ENCODE measurements at places on chromosomes 2 and 18.

- DNase-seq, result no peak
Observed at GRCh38 chr2:74020702-74021406, 36.1 kb downstream of the TET3 start.

GRCh38 chr18:9989481-9989880, 75.7 kb downstream of the VAPA start:
- DNase-seq, result no peak

- no peak for DNase-seq
Observed at GRCh38 chr2:36477315-36477714, 120.7 kb downstream of the FEZ2 start.

DNA sequence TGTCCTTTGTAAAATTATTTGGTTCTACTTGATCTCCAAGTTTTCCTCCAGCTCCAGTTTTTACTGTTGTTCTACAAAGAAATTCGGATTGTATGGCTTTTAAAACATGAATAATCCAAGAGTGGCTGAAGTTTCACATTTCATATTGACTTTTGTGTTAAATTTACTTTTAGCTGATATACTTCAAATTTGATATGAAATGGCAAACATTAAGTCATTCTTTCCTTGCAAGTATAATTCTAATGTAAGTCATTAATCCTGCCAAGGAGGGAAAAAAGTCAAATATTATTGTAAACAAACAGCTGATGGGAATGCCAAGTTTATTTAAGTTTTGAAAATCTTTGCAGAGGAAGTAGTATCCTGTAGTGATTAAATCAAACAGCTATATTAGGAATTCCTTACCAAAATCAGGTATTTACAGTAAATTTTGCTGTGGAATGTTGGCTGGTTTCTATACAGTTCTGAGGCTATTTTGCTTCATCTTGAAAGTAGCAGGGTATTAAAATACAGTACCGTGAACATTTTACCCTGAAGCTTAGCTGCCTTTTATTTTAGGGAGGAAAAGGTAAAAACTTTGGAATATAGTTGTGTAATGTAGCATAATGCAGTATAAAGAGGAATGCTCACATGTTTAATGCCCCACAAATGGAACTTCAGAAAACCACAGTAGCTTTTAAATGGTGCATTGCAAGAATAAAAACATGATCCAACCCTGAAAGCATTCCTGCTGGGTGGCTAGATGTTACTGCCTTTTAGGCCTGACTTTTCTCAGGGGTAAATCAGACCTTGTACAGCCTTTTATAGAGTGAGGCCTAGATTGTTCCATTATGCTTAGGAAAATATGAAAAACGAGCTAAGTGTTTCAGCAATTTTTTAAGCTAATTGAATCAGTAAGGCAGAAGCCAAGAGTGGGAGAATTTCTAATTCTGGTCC, 62.7 kb upstream of the NT5C1B start:
- peak; percentile 91 for DNase-seq

- DNase-seq, result peak; percentile 45
Observed at GRCh38 chr2:57842531-57842930, 204.1 kb upstream of the VRK2 start.

GRCh38 chr2:16090650-16091575, 150.6 kb downstream of the MYCN start:
- DNase-seq, result no peak

DNA sequence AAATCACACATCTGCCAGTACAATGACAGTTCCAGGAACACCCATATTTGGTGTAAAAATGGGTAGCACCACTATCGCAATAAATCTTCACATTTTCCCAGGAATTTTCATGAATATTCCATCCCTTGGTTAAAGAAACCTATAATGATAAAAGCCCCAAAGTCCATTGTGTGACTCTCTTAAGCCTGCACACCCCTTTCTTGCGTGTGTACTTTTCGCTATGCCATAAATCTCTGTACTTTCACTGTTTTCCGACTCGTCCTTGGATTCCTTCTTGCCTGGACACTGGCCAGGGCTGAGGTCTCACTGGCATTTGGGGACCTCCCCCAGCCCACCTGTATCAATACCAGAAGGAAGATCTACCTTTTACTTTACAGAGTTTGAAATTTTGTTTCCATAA, 172.3 kb downstream of the RNF152 start:
- no peak for DNase-seq

- no peak for DNase-seq
Observed at GRCh38 chr18:13517369-13517768, 209.0 kb downstream of the FAM210A start.

DNA sequence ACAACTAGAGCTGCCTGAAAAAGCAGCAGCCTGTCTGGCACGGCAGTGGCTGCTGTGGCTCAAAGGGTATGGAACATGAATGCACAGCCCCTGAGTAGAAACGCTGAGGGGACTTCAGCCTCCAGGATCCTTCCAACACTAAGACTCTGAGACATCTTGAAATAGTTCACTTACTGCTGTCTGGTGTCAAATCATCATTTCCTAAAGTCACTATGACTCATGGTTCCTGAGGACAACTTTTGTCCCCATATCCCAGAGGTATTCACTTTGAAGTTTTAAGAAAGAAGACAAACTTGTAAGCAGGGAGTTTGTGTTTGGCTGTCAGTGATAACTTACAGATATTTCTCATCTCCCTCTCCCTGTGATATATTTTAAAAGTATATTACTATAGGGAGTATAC, 33.3 kb upstream of the NEB start:
- peak; percentile 26 for DNase-seq

GRCh38 chr18:48833701-48834412, 116.9 kb downstream of the SMAD7 start:
- DNase-seq, result no peak

GRCh38 chr18:41482501-41482900, 472.5 kb upstream of the PIK3C3 start:
- DNase-seq, result no peak

DNA sequence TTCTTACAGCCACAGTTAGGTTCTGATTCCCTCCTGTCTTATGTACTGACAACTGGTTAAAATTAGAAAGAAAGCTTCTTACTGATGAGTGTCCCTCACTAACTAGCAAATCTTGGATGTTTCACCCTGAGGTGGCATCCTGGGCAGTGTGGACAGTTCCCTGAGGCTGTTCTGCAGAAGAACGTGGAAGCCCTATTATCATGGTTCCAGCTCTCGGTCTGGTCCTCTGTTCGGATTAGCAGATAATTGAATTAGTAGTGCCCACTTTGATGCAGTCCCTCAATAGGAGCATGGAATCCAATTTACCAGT, 381.7 kb upstream of the NT5C1B start:
- no peak for DNase-seq

GRCh38 chr2:178298785-178299212, 104.5 kb downstream of the OSBPL6 start:
- DNase-seq, result peak; percentile 20

- DNase-seq, result peak; percentile 64
Observed at GRCh38 chr2:143110758-143111428, 18.3 kb upstream of the ARHGAP15 start.

DNA sequence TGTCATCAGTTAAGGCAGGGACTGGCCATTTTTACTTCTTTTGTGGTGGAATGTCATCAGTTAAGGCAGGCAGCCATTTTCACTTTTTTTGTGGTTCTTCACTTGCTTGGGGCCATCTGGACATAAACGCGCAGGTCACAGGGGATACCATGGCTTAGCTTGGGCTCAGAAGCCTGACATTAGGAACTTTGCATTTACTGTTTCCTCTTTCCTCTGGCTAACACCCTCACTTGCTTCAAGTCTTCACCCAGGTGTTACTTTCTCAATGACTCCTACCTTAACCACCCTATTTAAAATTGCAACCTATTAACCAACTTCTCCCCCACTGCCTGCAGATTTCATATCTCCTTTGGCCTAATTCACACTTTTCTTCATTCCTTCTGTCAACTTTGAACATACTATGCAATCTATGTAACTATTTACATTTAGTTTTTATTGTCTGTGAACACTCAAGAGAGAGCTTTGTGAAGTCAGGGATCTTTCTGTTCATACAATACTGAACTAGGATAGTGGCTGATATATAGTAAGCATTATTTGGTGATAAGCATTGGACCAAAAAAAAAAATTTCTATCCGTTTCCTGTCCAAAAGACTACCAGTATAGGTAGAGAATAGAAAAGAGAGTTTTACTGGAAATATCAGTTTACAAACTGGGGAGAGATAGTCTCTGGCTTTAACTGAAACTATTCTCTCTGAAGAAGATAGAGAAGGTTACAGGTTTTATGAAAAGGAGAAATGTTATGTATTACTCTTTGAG, 600.1 kb upstream of the ZNF804A start:
- no peak for DNase-seq

- no peak for DNase-seq
Observed at GRCh38 chr2:121907928-121908327, 152.5 kb downstream of the TSN start.

DNA sequence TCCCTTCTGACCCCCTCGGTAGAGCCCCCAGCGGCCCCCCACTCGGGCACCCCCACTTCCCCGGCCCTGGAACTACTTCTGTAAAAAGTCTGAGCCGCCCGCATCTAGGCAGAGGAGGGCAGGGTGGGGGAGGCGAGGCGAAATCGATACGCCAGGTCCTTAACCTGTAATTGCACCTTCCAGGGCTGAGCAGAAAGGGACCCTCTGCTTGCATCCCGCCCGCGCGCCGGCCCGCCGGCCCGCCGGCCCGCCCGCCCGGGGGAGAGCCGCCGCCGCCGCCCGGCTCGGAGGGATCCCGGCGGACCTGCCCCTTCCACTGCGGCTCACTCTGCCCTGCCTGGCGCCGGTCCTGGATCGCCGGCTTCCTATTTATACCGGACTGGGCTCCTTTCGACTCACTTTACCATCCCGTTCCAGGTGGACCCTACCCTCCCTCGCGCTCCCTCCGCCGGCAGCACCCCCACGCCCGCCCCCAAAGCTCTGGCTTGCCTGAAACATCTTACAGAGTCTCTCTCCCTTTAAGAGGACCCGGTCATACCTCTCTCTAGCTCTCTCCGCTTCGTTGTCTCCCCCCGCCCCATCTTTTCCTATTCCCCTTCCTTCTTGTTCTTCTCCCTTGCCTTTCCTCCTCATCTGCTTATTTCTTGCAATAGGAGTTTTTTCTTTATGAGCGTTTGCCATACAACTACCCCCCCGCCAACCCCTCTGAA, 797 bp downstream of the KLHL14 start:
- DNase-seq, result no peak
